ENCODE measurements at places on chromosomes 1 and 21.

GRCh38 chr1:31617218-31617915 is at the start of gene HCRTR1:
Gene HCRTR1, plus strand, starts transcription at chr1:31617689. Its CDS starts 1,504 bp downstream, at chr1:31619193.
- no peak for DNase-seq

- no peak for DNase-seq
These were observed 10.0 kb downstream of the C2CD2 start for GRCh38 chr21:41943851-41944250.

GRCh38 chr1:100612540-100612939 is 74.6 kb downstream of the GPR88 start:
- no peak for DNase-seq

- DNase-seq: no peak
These were observed 217.2 kb upstream of the IRF2BP2 start for GRCh38 chr1:234827181-234827580.

DNA sequence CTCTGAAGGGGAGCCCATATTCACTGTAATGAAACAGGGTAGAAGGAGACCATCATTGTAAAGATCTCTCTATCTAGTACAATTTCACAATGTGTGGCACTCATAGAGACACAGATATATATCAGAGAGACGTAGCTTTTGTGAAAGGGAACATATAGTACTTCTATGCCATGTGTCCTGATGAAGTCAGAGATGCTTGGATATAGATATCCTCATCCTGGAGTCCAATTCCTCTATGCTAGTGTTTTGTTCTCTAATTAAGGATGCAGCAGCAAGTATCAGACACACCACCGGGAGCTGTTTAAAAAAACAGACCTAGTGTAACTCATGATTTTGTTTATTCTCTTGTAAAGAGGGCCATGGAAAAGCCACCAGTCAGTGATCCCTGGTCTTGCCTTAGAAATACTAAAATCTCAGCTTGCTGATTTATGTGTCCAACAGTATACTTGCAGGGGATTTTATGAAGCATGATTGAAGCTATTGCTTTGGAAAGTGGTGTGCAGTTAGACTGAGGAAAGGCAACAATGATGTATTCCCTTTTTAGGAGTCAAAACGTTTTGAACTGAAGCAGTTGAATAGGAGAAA is 2.5 kb downstream of the NCAM2 start:
- no peak for DNase-seq

GRCh38 chr1:204227351-204227750 is 13.6 kb upstream of the GOLT1A start:
- no peak for DNase-seq

DNA sequence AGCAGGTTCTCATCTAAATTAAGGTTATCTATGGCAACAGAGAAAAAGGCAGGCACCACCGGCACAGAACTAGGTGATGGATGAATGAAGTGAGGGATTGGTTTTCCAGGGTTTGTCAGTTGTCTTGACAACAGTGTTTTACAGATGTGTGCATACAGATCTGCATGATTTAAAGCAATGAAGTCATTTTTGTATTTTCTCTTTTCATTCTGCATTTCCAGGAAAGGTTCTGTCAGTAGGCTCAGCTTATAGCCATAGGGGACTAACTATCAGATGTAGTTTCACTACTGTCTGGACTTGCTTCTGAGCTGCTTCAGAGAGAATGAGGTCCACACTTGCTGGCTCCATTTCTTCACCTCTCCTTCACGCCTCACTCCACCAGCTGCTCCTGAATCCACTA is 98.2 kb upstream of the LMO4 start:
- DNase-seq: no peak

- DNase-seq: no peak
These were observed 2.0 kb downstream of the IFFO2 start for GRCh38 chr1:18954270-18955071.

DNA sequence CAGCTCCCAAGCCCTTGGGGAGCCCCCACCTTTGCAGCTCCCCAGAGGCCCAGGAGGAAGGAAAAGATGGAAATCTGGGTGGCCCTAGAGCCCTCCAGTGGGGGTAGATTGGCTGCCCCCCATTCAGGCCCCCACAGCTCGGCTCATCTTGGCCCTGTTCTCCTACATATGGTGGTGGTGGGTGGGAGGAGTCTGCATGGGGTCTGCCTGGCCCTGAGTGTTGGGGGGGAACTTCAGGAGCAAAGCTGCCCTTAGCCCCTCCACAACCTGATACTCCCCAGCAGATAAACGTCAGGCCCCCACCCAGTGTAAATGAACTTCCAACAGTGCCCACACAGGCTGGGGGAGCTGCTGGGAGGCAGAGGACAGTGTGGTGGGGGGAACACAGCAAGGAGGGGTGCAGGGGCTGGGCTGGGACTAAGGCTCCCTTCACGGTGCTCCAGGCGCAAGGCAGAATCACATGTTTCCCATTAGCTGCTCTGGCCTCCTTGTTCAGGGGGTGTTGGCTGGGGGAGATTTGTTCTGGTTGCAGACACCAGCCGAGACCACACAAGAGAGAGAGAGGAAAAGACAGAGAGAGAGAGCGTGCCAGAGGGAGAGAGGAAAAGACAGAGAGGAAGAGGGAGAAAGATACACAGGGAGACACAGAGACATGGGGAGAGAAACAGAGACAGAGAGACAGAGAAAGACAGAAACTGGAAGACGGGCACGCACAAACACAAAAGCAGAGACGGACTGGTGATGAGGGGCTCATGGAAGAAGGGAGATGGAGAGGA is 42.6 kb downstream of the AHDC1 start:
- DNase-seq: no peak

DNA sequence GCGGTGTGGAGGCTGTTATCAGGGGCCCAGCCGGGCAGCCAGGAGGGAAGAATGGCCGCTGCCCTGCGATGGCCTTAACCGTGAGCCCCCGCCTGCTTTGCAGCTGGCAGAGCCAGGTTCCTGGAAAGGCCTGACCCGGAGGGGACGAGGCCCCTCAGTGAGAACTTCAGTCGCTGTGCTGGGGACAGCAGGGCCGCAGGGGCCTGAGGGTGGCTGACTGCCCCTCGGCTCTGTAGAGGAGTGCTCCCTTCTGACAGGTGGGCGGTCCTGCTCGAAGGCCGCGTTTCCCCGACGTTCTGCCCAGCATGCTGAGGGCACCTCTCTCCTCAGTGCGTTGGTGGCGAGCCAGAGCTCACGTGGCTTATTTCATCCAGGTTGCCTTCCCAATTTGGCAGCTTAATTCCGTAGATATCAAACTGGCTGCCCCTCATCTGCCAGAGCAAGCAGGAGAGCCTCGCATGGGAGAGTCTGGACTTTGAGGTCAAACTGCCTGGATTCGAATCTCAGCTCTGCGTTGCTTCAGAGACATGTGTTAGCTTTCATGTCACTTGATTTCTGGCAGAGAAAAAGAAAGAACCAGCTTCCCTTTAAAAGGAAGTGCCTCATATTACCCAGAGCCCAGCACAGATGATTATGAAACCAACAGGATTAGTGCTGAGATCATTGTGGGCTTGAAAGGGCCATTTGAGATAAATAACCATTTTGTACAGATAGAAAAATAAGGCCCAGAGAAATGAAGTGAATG is 239.8 kb downstream of the SDCCAG8 start:
- DNase-seq: no peak

- DNase-seq: no peak
These were observed 170.8 kb downstream of the ADSS2 start for GRCh38 chr1:244280859-244281258.

DNA sequence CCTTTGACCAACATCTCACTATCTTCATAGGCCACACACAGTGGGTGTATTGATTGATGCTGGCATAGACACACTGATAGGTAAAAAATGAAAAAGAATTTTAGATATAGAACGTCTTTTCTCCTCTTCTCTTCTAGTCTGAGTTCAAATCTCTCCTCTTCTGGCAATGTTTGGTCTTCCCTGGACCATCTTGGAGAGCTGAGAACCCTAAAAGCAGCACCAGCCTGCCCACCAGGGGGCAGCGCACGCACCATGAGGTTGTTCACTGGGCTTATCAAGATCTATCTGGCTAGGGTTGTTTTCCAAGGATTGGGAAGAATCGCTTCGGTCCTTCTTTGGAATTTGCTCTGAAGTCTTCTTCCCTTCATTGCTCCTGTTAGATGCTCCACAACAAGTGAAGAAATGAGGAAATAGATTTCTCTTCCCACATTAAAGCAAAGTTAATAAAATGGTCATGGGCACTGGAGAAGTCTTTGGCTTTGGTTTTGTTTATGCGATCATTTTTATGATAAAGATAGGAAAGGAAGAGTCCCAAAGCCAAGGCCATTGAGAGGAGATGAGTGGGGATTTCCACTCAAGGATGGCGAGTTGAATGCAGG is 104.0 kb upstream of the OLIG2 start:
- no peak for DNase-seq

DNA sequence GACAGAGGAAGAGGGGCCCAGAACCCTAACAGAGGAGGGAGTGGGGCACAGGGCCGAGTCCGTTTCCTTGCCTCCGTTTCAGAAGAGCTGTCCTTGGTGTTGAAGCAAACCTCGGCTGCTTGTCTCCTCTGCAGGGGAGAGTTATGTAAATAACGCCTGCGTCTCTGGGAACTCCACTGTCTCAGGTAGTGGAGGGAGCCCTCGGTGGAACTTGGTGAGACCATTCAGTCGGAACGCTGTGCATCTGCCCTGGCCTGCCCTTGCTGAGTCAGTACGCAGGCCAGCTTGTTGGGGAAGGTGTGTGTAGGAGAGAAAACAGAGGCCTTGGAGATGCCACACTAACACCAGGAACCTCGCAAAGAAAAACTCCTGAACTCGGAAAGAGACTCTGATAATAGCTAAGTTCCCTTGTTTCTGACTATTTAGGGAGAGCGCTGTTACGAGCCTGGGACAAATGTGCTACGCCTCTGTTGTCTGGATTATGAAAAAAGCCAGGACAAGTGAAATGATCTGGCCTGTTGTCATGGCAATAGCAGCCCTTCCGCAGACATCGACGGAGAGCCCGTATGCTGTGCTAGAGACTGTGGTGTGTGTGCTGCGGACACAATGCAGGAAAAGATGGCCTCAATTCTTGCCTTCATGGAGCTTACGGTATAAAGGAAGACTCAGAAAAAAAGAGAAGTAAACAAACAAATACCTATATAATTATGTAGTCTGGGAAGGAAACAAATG is 94.6 kb upstream of the AKT3 start:
- no peak for DNase-seq

DNA sequence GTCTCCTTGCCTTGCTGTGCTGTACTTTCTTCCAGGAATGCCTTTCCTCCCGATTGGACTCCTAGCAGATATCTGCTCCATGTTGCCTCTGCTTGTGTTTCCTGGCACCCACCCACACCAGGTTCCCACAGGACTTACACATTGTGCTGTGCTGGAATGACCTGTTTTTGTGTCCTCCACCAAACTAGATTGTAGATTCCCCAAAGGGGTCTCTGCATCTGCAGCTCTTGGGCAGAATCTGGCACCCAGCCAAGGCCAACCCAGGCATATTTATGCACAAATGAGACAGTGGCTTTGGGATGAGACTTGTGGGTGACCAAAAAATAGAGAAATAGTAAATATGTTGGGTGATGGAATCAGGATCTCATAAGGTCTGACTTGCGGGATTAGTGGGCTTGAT is 278.2 kb downstream of the RRAGC start:
- DNase-seq: no peak

- no peak for DNase-seq
These were observed 444.8 kb downstream of the PTPRC start for GRCh38 chr1:199083680-199084079.

DNA sequence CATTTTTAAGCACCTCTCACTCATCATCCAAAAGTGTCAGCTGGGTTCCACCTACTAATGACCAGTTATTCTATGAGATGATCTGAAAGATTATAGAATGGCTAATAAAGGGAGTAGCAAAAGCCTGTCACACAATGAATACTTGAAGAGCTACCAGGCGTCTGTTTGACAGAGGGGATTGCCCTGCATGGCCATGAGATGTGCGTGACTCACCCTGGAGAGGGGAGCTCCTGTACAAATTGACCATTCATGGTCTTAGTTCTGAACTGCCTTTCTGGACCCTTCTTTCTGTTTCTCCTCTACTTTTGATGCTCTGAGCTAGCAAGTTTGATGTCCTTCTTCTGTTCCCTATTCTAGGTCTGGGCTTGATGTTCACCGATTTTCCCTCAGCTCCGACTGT is 85.2 kb upstream of the ABCD3 start:
- DNase-seq: no peak

GRCh38 chr1:110612060-110612745 is 6.0 kb upstream of the KCNA2 start:
- no peak for DNase-seq

GRCh38 chr1:210434223-210434622 is 105.5 kb downstream of the HHAT start:
- DNase-seq: no peak

GRCh38 chr1:153394391-153394790 is 3.5 kb upstream of the S100A8 start:
- no peak for DNase-seq

DNA sequence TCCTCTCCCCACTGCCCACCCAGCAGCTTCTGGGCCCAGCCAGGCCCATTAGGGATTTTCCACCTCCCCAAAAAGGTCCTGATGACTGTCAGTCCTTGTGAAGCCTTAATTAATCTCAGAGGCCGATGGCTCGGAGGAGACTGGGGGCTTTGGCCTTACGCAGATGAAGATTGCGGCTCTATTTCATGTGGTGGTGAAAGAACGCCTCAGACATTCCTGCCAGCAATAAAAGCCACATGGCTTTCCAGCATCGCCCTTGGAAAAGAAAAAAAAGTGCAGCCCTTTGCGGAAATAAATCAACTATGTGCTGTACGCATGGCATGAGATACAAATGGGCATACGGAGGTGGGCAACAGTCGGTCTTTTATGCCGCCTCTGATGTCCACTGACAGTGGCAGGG is 6.6 kb upstream of the RUNX3 start:
- DNase-seq: no peak

GRCh38 chr1:42824481-42825035 is 7.4 kb upstream of the SVBP start:
- DNase-seq: no peak

Data from HS-27A (cell line).